ENCODE measurements at places on chromosomes 4 and X.
A peak's percentile ranks its signal among the peaks of the same experiment; 100 is the strongest.

DNA sequence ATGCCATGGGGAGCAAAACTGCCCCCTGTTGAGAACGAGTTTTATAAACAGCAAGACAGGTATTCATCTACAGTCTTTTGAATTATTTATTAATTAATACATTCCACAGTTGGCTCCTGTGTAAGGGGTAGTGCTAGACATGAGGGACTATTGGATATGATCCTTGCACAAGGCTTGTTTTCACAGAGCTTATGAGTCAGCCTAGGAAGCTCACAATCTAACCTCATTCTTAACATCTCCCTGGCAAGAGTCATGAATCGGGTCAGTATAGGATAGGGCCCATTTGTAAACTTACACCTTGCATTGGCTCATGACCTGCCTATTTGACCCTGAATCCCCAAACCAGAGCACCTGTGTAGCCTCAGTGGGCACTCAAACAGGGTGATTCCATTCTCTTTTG is 209.1 kb upstream of the HCCS start:
- DNase-seq, result peak; percentile 70

DNA sequence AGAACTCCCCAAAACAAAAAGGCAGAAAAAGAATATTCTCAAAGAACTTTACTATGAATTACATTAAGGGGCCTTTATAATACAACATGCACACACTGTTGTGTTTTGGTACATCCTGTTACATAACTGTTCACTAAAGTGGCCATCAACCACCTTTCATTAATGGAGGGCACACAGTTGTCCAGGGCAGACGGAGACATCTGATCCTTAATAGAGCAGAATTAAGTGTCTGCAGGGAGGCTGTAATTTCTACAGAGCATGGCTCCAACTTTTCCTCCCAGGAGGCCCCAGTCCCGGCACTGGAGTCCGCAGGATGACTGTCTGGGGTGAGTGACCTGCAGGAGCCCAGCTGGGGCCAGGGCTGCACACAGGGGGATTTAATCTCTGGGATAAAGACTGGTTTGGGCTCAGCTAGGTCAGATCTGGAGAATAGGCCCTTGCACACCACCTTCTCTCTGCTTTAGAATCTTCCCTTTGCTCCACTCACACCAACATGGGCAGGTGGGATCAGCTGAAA is 233.4 kb downstream of the MAML3 start:
- DNase-seq, result no peak

GRCh38 chr4:80926446-80926845 is 104.1 kb upstream of the BMP3 start:
- DNase-seq, result no peak

DNA sequence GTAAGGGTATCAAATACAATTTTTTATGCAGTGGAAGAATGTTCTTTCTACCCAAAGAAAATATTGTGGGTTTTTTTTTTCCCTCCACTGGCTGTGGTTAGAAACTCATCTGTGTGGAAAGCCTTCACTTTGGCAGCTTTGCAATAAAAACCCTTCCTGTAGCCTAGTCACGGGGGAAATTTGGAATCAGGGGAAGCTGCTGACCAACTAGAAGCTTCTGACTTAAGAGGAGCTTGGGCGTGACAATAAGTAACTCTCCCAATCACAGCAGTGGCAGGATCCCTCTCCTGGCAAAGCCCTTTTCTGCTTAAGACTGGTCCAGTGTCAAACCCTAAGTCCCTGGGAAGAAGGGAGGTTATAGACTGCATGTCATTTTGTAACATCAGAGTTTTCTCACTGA is 87.9 kb downstream of the LRRC66 start:
- peak; percentile 35 for DNase-seq

GRCh38 chr4:155565776-155566175 is 100.9 kb upstream of the GUCY1A1 start:
- no peak for DNase-seq

GRCh38 chr4:142365391-142365790 is 480.7 kb downstream of the INPP4B start:
- DNase-seq, result no peak

DNA sequence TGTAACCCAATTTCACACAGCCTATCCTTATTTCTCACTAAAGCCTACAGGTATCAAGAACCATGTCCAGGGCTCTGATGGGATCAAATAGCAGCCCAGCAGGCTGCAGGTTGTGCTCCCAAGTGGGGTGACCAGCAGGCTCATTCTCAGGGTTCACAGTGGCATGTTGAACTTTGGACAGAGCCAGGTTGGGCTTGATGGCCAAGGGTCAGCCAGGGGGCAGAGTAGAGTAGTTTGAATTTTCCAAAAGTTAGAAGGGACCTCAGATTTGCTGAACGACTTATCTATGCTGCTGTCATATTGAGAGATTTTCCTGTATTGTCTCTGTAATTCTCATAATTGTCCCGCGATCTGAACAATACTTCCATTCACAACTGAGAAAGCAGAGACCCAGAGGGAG is 310.8 kb upstream of the BOD1L1 start:
- DNase-seq, result no peak

All from cardiac fibroblast (primary cell).